Activated naive CD8-positive, alpha-beta T cell treated with anti-CD3 and anti-CD28 coated beads for 36 hours (primary cell): ENCODE measurements at places on chromosomes 7 and 10.

DNA sequence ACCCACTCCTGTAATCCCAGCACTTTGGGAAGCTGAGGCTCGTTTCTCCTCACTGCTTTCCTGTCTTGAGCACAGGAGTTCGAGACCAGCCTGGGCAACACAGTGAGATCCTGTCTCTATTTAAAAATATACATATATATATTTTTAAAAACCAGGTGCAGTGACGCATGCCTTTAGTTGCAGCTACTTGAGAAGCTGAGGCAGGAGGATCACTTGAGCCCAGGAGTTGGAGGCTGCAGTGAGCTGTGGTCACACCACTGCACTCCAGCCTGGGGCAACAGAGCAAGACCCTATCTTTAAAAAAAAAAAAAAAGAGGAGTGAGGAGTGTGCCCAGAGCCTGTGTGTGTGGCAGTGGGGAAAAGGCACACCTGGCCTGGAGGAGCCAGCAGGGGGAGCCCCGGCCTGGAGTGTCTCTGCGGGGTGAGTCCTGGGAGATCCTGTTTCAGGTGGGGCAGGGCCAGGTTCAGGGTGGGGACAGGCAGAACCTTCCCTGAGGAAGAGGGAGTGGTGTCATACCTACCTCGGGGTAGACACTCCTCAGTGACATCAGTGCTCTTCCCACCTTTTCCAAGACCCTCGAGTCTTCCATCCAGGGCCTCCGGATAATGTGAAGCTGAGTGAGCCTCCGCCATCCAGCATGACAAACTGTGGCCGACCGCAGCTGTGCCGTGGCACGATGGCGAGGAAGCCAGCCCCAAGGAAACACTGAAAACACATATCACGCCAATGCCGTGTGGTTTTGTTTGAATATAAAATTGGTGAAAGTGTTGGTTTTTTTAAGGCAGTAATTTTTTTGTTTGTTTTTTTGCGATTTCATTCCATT is 9.0 kb upstream of the ARPC1B start:
- DNase-seq, result peak; percentile 47

- no peak for DNase-seq
These were observed 135.7 kb downstream of the TCF7L2 start for GRCh38 chr10:113085776-113086175.

GRCh38 chr7:43729924-43730248 is 563 bp upstream of the COA1 start:
- no peak for DNase-seq

- no peak for DNase-seq
These were observed 2.9 kb downstream of the UBE3C start for GRCh38 chr7:157141525-157142060.

DNA sequence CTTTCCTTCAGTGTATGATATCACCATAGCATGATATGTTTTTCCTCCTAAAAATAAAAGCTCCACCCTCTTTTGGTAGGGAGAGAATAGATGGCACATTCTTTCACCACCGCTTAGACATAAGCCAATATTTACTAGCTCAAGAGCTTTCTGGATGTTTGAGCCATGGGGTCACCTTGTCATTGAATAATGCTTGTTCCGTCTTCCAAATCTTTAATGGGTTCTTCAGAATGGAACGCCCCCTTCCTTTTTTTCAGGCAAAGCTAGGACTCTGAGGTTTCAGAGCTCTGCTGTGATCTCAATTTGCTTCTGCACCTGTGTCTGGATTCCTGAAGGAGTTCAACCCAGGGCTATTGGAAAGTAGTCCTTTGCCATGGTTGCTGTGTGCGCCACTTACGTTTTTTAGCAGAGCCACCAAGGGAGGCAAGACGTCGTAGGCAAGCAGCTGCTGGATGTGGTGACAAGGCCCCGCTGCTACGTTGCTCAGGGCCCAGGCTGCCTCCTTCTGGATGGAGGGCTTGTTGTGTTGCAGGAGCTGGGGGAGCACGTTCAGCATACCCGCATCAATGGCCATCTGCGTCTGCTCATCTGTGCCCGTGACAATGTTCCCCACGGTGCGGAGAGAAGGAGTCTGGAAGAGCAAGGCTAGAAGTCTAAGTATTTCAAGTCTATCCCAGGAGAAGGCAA is 23.2 kb downstream of the KPNA7 start:
- DNase-seq, result no peak

DNA sequence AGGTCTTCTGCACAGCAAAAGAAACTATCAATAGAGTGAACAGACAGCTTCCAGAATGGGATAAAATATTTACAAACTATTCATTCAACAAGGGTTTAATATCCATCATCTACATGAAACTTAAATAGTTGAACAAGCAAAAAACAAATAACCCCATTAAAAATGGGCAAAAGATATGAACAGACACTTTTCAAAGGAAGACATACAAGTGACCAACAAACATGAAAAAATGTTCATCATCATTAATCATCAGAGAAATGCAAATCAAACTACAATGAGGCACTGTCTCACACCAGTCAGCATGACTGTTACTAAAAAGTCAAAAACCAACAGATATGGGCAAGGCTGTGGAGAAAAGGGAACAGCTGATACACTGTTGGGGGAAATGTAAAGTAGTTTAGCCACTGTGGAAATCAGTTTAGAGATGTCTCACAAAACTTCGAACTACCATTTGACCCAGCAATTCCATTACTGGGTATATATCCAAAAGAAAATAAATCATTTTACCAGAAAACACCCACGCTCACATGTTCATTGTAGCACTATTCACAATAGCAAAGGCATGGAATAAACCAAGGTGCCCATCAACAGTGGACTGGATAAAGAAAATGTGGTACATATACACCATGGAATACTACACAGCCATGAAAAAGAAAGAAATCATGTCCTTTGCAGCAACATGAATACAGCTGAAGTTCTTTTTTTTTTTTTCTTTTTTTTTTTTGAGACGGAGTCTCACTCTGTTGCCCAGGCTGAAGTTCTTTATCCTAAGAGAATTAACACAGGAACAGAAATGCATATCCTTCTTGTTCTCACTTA is 172.6 kb downstream of the KLF6 start:
- no peak for DNase-seq

DNA sequence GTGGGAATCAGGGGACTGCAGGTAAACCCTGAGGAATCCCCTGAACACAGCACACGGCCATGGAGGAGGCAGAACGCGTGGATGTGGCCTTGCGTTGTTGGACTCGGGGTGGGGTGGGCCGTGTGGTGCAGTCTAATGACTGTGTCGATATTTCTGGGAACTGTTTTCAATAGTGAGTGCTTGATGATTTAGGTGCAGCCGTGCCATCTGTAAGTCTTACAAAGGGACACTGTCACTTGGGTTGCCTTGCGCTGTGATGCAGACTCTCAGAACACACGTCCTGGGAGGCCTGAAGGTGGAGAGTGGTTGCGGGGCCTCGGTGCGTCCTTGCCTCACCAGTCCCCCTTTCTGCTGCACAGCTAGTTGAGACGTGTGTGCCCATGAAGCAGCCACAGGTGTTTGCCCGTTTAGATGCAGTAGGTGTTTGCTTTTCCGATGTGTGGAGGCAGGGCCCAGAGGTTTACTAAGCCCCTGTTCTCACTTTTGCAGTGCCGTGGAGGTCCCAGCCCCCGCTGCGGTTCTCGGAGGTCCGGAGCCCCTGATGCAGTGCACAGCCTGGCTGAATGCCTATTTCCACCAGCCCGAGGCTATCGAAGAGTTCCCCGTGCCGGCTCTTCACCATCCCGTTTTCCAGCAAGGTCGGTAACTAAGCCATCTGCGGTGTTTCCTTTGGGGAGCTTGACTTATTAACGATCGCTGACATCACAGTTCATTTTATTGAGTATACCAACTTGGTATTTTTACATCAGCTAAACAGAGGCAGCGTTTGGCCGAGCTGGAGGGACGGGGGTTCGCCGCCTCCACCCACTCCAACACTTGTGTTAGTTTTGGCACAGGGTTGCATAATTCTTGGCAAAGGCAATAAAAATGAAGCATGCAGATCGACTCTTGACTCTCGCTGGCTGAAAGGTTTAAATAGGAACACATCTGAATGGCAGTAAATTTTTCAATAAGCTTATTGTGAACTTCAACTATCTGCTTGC is 240.7 kb downstream of the MGMT start:
- no peak for DNase-seq

GRCh38 chr7:94980418-94981142 is 73.2 kb downstream of the PPP1R9A start:
- DNase-seq, result no peak

DNA sequence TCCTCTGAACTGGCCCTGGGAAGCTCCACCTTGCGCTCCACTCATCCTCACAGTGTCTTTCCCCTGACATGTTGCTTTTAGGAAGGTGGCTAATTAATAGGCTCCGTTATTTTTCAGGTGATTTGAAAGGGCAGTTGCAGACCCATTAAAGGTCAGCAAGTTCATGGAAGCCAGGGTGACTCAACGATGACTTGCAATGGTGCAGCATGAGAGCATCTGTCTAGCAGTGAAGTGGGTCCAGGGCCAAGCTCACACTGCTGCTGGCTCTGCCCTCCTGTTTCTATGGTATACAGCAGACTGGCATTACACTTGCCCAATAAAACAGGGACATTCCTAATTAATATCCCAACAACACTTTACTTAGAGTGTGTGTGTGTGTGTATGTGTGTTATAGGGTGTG is 68.8 kb upstream of the WDR11 start:
- no peak for DNase-seq

- DNase-seq, result no peak
These were observed 251.3 kb upstream of the TCF7L2 start for GRCh38 chr10:112698818-112699164.

- no peak for DNase-seq
These were observed 35.6 kb downstream of the ANKMY2 start for GRCh38 chr7:16609842-16610450.

- DNase-seq, result peak; percentile 30
These were observed 49.1 kb upstream of the ELN start for GRCh38 chr7:73978661-73979563.

- no peak for DNase-seq
These were observed 85.0 kb upstream of the MYL10 start for GRCh38 chr7:101714097-101714496.

GRCh38 chr10:60430017-60430416 is 40.3 kb upstream of the ANK3 start:
- no peak for DNase-seq

- no peak for DNase-seq
These were observed 7.4 kb downstream of the MCM10 start for GRCh38 chr10:13168781-13169180.

DNA sequence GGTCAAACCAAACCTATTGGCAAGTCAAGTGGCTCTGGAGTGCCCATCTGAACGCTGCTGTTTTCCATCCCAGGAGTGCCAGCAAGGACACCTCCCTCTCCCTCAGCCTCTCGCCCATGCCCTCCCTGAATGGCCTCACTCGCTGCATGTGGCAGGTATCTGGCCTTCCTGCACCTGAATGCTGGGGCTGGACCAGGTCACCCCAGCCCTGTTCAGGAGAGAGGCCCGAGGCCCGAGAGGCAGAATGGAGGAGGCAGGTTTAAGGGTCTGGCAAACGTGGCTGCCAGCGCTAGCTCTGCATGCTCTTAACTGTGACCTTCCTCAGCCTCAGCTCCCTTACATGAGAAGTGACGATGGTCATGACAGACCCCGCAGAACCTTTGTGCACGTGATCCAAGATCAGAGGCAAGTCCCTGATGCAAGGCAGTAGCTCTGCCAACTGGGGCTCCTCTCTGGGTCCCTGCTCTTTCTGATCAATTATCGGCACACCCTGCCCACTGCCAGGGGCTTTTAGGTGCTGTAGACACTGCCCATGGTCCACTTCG is 295.7 kb upstream of the ZMIZ1 start:
- no peak for DNase-seq

DNA sequence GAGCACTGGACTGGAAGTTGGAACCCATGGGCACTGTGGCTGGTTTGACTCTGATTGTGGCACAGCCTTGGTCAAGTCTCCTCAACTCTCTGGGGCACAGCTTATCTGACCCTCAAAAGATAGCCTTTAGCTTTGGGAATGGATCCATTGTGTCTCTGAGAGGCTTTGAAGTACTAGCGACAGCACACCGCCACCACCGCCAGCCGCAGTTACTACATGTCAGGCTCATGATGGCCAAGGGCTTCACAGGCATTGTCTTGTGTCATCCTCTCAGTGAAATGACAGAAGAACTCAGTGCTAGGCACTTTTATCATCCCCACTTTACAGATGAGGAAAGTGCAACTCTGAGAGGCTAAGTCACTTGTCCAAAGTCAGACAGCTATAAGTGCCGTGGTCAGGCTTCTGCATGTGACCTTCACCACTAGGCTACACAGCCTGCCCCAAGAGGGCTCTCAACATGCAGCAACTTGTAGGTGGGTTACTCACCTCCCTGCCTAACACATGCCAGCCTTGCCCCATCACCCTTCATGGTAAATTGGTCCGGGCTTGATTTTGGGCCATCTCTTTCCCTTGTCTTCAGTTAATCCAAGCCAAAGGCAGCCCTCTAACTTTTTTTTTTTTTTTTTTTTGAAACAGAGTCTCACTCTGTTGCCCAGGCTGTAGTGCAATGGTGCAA is 44.1 kb downstream of the C10orf105 start:
- no peak for DNase-seq

- DNase-seq, result no peak
These were observed 96.5 kb downstream of the ARMH3 start for GRCh38 chr10:101959346-101959916.

- DNase-seq, result no peak
These were observed 240.5 kb downstream of the BBS9 start for GRCh38 chr7:33369888-33370287.
